ENCODE measurements at places on chromosomes 3 and 15.

- DNase-seq = no peak
These were observed 85.1 kb upstream of the CSPG5 start for GRCh38 chr3:47663630-47664240.

- no peak for DNase-seq
These were observed 46.9 kb upstream of the GADL1 start for GRCh38 chr3:30941342-30941741.

GRCh38 chr3:194070634-194071409 lies 65.1 kb upstream of the HES1 start:
- DNase-seq = peak; percentile 65

DNA sequence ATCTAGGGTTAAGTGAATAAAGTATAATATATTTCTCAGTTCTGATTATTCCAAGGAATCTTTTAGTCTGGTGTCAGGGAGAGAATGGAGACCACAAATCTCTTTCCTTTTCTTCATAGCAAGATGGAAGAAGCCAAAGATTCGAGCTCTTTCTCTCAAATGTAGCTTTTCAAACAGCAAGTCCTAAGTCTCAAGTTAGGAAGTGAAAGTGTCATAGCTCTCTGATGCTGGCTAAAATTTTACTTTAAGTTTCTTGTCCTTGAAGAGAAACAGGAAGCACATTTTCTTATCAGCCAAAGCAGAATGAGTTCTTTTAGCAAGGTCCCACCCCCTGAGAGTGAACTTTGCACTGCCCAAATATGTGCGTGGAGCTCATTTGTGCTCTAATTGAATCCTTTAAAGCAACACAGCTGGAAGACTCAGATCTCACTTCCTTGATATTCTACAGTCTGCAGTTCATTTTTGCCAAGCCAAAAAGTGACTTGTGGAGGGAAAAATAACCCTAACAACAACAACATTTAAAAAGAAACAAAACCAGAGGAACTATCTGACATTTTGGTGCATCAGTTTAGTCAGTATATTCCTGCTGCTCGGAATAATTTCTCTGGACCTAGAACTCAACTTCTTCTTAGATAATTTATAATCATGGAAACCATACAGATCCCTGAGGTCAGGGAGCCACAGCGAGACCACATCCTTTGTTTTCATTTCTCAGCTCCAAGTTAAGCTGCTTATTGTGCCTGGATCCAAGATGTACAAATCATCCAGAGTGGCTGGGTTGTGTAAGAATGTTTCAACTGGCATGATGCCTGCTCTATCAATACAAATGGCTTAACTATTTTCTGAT lies 238.7 kb upstream of the P2RY1 start:
- DNase-seq = no peak

DNA sequence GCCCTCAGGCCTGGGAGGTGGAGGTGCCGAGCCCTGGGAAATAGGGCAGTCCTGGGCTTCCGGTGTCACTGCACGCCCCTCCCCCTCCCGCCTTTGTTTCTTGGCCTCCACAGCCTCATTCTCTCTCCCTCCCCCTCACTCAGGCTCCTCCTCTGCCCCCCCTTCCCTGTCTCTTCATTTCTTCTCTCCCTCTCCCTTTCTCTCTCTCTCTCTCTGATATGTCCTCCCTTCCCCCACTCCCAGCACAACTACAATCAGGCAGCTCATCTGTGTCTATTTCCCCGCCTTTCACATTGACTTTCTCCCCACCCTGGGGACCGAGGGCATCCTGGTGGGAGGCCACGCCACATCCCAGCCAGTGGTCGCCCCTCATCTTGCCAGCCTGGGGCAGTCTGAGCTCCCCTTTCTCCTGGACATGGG lies 40.2 kb downstream of the IDH2 start:
- no peak for DNase-seq

- no peak for DNase-seq
These were observed 37.3 kb upstream of the B3GALNT1 start for GRCh38 chr3:161142486-161142885.

DNA sequence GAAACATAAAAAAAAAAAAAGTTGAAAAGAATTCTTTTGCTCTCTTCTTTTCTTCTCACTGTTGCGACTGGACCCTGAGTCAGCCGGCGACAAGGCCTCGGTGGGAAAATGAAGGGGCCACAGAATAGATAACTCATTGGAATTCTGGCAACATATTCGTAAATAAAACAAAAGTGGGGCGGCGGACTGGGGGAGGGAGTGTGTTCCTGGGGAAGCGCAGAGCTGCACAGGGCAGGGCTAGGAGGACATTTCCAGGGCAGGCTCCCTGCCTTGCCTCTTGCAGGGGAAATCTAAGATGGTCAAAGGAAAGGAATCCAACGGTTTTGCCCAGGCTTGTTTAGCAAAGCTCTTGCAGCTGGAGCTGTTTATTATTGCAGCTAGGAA lies 1042.8 kb upstream of the NR2F2 start:
- no peak for DNase-seq

DNA sequence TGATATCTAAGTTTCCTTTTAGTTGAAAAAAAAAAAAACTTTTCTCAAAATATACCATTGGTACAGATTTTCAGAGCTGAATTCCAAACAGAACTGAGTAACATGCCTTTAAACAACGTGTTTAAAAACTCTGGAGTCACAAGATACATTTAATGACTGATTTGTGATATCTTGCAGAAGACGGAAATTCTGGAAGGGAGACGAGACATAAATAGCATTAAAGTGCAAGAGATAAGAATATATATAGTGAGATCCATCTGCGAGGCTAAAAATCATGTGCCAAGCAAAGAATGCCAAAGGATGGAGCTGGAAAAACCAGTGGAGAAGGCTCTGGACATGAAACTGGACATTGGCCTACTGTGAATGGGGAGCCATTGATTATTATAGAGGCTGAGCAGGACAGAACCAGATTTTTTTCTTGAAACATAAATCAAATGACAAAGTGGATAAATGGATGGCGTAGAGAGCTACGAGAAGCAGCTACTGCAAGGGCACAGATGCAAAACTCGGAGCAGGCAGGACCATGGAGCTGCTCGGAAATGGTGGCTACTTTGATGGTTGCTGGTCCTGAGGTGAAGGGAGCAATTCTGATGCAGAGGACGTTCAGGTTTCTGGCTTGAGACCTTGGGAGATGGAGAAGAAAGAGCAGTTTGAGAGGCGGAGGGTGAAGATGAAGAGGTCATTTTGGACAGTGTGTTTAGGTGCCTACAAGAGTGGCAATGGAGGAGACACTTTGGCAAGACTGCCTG lies 88.8 kb downstream of the CPN2 start:
- no peak for DNase-seq

- DNase-seq = no peak
These were observed 129.5 kb downstream of the PLCL2 start for GRCh38 chr3:17014284-17014683.
